ENCODE measurements at places on chromosomes 7 and 10. TPM values are rescaled to one million over a fixed set of nuclear protein-coding genes. Genes with fewer than 3 reads are reported as not detected.
A peak's percentile ranks its signal among the peaks of the same experiment; 100 is the strongest.

Gene NODAL
- not detected for total RNA-seq

DNA sequence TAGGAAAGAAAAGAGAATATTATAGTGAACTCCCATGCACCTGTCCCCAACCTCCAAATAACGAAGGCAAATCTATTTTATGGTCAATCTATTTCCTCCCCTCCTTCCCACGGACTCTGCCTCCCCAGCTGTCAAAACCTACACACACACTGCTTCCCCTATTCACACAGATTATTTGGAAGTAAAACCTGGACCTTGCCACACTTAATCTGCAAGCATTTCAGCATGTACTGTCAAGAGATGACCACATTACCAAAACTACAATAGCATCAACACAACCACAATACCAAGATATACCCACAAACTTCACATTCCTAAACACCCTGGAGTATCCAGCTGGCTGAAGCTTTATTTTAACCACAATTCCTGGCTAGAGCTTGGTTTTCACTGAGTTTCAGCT lies 27.8 kb upstream of the KCNK18 start:
- DNase-seq: no peak

- DNase-seq: no peak
Observed at GRCh38 chr7:96173781-96174180, 148.1 kb downstream of the SLC25A13 start.

DNA sequence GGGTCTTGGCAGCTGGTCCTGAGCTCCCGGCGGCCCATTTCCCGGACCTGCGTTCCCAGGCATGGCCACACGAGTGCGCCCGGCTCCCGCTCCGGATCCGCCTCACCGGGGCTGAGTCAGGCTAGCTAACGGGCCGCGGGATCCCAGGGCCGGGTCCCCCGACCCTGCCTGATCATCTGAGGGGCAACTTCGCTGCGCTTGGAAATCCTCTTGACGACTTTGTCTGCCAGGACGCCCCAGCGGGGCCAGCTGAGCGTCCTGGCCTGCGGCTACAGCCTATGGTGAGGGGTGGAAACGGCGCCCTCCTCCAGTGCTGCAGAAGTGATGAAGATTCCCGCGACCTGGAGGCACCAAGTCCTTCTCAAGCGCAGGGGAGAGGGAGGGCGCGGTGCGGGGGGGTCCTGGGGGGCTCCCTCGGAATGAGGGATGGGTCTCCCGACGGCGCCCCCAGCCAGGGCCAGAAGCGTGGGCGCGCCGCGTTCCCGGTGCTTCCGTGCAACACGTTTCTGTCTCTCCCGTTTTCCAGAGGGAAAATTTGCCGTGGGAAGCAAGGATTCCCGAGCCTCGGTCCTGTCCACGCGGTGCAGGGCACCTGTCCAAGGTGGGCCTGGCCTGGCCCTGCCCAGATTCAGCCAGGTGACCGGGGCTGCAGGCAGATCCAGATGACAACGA lies 212.4 kb downstream of the CCSER2 start:
- DNase-seq: peak; percentile 44
